GM18507 (cell line): ENCODE measurements at places on chromosomes 1 and 21.
A peak's percentile ranks its signal among the peaks of the same experiment; 100 is the strongest.

DNA sequence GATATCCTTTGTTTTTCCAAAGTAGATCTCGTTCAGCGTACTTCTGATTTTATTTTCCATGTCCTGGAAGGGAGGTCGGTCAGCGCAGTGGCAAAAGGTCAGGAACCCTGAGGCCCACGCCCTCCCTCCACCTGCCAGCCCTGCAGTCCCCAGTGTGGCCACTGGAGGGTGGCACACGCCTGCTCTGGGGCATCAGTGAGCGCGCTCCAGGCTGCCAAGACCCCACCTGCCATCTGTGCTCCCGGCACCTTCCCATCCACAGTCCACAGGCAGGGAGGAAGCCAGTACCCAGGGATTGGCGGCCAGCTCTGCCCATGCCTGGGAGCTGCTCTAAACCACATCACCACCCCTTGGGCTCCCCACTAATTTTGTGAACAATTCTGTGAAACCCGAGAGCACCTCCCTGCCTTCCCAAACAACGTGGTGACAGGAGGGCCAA is 32.3 kb downstream of the SLC66A1 start:
- DNase-seq = peak; percentile 48

GRCh38 chr1:157045250-157046218 is at the start of gene ARHGEF11:
Gene ARHGEF11 (minus strand): TSS chr1:157045742. CDS start chr1:157044330, 1,412 bp downstream.
- peak; percentile 53 for DNase-seq

GRCh38 chr1:118217141-118217838 is 32.3 kb upstream of the SPAG17 start:
- DNase-seq = no peak

DNA sequence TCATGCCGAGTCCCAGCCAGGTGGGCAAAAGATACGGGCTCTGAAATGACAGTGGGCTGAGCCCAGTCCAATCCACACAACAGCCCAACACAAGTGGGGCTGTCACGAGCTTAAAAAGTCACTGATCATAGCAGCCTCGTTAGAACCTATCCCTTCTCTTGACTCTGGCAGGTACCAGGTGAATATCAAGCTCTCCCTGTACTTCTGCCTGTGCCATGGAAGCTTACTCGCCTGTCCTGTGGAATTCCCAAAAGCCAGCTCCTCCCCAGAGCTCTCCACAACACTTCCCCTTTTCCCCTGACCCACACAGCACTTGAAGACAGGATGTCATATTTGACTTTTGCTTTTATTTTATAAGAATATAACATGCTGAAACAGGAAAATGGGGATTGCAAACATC is 5.9 kb downstream of the RGS16 start:
- DNase-seq = no peak

GRCh38 chr1:41673378-41673777 is 188.9 kb upstream of the EDN2 start:
- DNase-seq = no peak

- no peak for DNase-seq
These were observed 39.8 kb downstream of the TGFBR3 start for GRCh38 chr1:91846007-91846638.

DNA sequence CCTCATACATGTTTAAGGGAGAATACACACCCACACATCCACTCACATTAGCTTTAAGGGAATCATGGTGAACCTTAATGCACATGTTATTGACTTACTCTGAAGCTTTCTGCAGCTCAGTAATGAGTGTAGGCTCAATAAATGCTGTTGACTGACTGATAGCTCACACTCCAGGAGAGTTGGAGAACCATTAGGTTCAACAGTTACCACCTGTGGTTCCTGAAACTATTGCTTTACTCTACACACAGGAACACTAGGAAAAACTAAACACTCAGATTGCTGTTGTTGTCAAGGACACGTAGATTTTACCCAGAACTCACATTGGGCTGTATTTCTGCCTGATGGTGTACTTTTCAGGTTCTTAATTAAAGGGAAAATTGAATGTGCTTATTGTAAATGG is 37.3 kb downstream of the ZC3H11B start:
- no peak for DNase-seq

DNA sequence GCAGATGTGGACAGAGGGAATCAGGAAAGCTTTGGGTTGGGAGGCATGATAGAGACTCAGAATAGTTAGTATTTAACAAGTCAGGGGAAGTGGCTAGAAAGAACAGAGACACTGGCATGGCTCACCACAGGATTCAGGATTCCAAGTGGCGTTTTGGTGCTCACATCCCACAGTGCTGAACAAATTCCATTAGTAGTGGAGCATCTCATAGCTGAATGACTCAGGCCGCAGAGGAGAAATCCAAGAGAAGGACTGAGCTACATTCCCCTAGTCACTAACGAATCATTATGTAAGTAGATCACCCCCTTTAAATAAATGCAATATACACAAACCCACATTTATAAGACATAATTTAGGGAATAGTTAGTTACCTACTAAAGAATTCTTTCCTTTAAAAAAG is 5.0 kb upstream of the KCNJ9 start:
- no peak for DNase-seq

- no peak for DNase-seq
These were observed 1554.0 kb downstream of the KCNT2 start for GRCh38 chr1:195054217-195054687.

- no peak for DNase-seq
These were observed 85.5 kb downstream of the RAB3GAP2 start for GRCh38 chr1:220186752-220187151.

- DNase-seq = no peak
These were observed 76.5 kb downstream of the ZNF281 start for GRCh38 chr1:200333329-200333728.

- no peak for DNase-seq
These were observed 14.4 kb downstream of the TMPRSS3 start for GRCh38 chr21:42381347-42381984.

- no peak for DNase-seq
These were observed 10.8 kb upstream of the FYB2 start for GRCh38 chr1:56830052-56830451.

DNA sequence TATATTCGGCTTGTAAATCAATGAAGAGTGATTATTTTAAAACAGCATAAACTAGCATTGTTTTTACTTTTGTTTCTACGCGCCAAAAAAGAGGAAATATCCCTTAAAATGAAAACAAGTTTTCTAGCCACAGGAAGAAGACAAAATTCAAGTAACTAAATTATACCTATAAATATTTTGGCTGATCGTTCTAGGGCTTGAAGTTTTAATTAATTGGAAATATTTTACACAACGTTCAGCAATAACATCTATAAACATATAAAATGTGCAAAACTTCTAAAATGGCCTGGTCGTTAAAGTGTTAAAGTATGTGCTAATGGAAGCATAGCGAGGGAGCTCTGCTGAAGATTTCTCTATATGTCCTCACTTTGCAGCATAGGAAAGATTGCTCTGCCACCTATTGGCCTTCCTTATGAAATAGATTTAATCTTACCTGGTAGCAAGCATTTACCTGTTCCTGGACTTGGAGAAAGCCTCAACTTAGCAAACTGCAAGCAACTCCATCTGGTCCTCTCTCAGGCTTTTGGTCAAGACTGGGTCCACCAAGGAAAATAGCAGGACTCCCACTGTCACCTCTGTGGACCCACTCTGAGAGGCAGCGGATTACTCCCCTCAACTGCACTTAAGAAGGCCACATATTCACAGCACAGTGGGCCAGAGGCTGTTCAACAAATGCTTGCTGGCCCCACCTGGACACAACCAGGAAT is 351.3 kb upstream of the RUNX1 start:
- DNase-seq = peak; percentile 25

- DNase-seq = no peak
These were observed 75.9 kb upstream of the SAMD13 start for GRCh38 chr1:84225646-84226045.

GRCh38 chr1:43832255-43832654 is 101.3 kb upstream of the ARTN start:
- DNase-seq = no peak

- DNase-seq = peak; percentile 25
These were observed 780 bp downstream of the YTHDF2 start for GRCh38 chr1:28737307-28738132.

DNA sequence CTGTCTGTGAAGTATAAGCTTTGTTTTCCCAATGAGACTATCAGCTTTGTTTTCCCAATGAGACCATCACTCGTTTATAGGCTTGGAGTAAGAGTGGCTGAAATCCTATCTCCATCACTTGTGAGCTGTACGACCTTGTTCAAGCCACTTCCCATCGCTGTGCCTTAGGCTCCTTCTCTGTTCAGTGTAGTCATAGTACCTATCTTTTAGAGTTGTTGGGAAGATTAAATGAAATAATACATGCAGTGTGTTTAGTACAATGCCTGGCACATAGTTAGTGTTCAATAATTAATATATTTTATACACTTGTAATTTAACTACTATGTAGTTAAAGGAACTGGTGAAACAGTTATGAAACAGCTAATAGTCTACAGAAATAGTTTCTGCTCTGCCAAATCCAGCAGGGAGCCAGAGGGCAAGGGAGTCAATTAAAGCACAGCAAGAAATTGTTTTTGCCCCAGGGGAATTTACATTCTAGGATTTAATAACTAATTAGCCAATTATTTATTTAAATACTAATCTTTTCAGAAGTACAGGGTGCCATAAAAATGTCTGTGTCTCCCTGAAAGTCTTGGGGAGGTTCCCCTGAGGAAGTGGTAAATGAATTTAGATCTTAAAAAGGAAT is 139.3 kb upstream of the HMCN1 start:
- DNase-seq = no peak

DNA sequence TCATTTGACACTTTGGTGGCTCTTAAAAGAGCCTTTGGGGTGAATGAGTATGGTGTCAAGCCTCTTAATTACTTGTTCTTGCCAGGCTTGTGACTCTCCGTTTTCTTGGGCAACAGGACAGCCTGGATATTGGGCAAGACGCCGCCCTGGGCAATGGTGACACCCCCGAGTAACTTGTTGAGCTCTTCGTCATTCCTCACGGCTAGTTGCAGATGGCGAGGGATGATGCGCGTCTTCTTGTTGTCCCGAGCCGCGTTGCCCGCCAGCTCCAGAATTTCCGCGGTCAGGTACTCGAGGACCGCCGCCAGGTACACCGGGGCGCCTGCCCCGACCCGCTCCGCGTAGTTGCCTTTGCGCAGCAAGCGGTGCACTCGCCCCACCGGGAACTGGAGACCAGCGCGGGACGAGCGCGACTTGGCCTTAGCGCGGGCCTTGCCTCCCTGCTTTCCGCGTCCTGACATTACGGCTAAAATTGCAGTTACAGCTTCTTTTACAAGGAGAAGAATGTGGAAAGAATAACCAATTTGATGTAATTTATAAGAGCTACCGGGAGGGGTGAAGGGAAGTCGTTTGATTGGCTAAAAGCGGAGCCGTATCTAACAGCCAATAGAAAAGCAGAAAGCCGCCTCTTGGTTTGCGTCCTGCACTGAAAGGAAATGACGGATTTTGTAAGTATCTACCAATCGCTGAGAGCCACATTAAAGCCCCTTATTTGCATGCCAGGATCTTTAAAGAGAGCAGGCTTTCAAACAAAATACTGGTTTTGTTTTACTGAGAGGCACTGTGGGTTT is 11.7 kb upstream of the BOLA1 start:
- DNase-seq = peak; percentile 62

DNA sequence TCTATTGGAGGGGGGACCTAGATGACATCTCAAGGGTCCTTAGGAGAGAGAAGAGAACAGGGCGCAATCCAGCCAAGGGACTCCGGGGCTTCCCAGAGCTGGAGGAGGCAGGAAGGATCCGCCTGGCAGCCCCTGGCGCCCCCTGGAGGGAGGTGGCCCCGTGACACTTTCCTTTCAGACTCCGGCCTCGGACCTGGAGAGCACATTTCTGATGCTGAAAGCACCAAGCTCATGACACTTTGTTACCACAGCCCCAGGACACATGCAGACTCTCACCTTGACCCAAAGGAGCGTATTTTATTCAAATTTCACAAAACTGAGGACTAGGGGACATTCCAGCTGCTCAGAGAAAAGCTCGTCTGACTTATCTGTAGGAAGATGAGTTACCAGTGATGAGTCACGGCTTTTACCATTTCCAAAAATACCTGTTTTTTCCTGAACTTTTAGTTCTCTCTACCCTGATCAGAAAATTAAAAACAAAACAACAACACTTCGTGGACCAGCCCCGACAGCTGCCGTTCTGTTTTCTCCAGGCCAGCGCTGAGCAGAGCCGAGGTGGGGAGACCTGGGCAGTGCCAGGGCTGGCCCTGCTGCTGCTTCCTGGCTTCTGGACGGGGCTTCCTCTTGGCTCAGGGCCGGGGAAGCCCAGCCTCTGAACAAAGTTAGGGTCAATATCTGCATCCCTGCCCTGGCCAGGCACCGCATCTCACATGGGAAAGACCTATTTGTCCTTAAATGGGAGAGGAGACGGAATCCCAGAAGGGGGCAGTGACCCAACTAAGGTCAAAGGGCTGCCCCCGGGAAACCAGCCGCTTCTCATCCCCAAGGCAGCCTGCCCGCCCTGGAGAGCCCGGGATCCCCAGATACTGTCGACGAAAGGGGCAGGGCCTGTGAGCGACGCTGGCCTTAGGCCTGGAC is 21.6 kb upstream of the POFUT2 start:
- DNase-seq = no peak

DNA sequence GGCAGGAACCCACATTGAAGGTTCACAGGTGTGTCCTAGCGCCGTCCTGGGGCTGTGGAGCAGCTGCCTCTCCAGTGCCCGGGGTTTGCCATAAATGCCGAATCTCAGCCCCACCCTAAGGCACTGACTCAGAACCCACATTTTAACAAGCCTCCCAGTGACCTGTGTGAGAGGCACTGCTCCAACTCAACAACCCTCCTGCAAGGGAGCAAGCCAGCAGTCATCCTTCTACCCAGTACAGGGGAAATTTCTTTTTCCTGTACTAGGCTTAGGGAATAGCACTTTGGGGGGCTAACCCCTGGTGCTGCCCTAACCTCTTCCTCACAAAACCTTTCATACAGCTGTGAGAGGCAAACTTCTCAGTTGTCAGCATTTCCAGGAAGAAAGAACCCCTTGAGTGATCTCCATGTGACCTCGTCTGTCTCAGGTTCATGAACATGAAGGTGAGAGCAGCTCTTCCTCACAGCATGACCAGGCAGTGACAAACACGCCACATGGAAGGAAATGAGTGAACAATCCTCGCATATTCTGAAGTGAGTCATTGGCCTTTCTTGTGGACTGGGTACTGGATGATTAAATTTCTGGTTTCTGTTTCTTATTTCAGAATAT is 11.4 kb upstream of the BCAR3 start:
- no peak for DNase-seq

- DNase-seq = no peak
These were observed 3.4 kb upstream of the HRNR start for GRCh38 chr1:152227310-152227928.

GRCh38 chr1:98387701-98388100 is 273.8 kb upstream of the SNX7 start:
- no peak for DNase-seq

DNA sequence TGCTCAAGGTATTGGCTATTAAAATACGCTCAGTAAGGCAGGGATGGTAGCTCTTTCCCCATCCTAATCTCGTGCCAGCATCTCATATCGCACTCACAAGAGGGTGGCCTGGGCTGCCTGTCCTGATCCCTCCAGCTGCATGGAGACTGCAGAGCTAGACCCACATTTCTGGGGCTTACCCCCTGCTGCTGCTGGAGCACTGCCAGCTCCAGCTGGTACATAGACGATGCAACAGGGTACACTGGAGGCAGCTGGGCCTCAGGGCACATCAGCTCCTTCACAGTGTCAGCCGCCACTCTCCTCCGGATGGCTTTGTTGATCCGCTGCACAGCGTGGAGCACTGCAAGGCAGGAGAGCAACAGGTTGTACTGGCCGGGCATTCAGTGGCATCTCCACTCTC is 16.0 kb downstream of the IQGAP3 start:
- no peak for DNase-seq

GRCh38 chr1:19757641-19758040 is 42.1 kb downstream of the TMCO4 start:
- no peak for DNase-seq

- DNase-seq = no peak
These were observed 78.4 kb downstream of the PEX14 start for GRCh38 chr1:10553118-10553517.
